Astrocyte (in vitro differentiated cells and primary cell): ENCODE measurements at places on chromosomes 1 and 21.

GRCh38 chr1:202967684-202968281, 726 bp upstream of the CYB5R1 start:
- peaks cover 3% of the 10 kb centered on the region for H3K27me3 ChIP-seq
- DNase-seq = no peak
- peak overlapping the region; percentile 71 for H3K4me3 ChIP-seq

GRCh38 chr1:147210987-147211386, 14.2 kb downstream of the FMO5 start:
- no peaks in the 10 kb centered on the region for H3K27me3 ChIP-seq
- no peaks in the 10 kb centered on the region for H3K36me3 ChIP-seq
- no peak for DNase-seq
- H3K4me1 ChIP-seq = no peaks in the 10 kb centered on the region
- no peak overlapping the region for H3K27ac ChIP-seq

DNA sequence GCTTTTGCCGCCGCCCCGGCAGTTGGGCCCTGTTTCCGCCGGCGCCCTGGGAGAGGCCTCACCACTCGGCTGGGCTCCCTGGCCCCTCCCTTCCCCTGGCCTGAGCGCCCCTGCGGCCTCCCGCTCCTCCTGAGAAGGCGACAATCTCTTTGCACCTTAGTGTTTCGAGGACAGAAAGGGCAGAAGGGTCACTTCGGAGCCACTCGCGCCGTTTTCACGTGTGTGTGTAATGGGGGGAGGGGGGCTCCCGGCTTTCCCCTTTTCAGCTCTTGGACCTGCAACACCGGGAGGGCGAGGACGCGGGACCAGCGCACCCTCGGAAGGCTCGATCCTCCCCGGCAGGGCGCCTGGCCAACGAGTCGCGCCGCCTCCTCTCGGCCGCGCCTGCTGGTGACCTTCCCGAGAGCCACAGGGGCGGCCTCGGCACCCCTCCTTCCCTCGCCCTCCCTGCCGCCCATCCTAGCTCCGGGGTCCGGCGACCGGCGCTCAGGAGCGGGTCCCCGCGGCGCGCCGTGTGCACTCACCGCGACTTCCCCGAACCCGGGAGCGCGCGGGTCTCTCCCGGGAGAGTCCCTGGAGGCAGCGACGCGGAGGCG, 432 bp upstream of the SIM2 start:
- H3K4me1 ChIP-seq = peaks cover 12% of the 10 kb centered on the region
- H3K36me3 ChIP-seq = no peaks in the 10 kb centered on the region
- peaks cover 95% of the 10 kb centered on the region for H3K27me3 ChIP-seq
- H3K27ac ChIP-seq = peak overlapping the region; percentile 6
- no peak for DNase-seq
- H3K4me3 ChIP-seq = peak overlapping the region; percentile 46

- H3K36me3 ChIP-seq = no peaks in the 10 kb centered on the region
- peak overlapping the region; percentile 90 for H3K27ac ChIP-seq
- H3K4me1 ChIP-seq = peaks cover 37% of the 10 kb centered on the region
- peak; percentile 98 for DNase-seq
Measured at GRCh38 chr1:117821774-117822482, 107.5 kb downstream of the GDAP2 start.

- H3K4me1 ChIP-seq = peaks cover 10% of the 10 kb centered on the region
- no peaks in the 10 kb centered on the region for H3K36me3 ChIP-seq
- DNase-seq = no peak
- H3K27me3 ChIP-seq = no peaks in the 10 kb centered on the region
- H3K27ac ChIP-seq = no peak overlapping the region
- no peak overlapping the region for H3K4me3 ChIP-seq
Measured at GRCh38 chr1:231554969-231555368, 26.5 kb downstream of the TSNAX start.

DNA sequence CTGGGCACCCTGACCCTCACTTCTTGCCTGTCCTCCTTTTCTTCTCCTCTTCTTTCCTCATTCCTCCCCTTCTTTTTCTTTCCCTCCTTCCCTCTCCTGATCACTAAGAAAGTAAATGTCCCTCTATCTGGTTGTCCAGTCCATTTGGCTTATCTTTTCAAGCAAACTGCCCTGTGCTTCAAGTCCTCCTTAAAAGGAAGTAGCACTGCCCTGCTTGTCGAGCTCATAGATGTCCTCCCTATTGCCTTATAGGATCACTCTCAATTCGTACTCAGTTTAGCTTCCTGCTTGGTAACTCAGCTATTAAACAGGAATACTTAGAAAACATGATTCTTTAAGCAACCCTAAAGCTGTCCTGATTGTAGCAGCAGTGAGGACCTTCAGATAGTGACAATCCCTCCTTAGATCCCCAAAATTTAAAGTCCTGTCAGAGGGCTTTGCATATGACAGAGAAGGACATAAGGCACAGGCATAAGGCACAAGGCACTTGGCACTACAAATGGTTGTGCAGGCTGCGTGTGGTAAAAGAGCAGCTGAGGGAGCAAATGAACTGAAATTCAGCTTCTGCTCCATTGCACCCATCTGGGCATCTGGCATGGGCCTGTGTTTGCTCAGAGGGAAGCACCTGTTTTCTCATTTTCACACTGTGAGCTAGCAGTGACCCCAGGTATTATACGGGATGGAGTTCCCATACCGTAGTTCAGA, 26.1 kb upstream of the SLAMF6 start:
- no peaks in the 10 kb centered on the region for H3K36me3 ChIP-seq
- H3K4me1 ChIP-seq = no peaks in the 10 kb centered on the region
- no peak for DNase-seq
- no peak overlapping the region for H3K27ac ChIP-seq
- H3K4me3 ChIP-seq = no peak overlapping the region
- no peaks in the 10 kb centered on the region for H3K27me3 ChIP-seq

- peaks cover 4% of the 10 kb centered on the region for H3K4me1 ChIP-seq
- no peak for DNase-seq
- H3K27ac ChIP-seq = no peak overlapping the region
- no peaks in the 10 kb centered on the region for H3K36me3 ChIP-seq
- H3K27me3 ChIP-seq = no peaks in the 10 kb centered on the region
- H3K4me3 ChIP-seq = no peak overlapping the region
Measured at GRCh38 chr1:229941831-229942230, 125.2 kb upstream of the GALNT2 start.
